ENCODE measurements at places on chromosomes 7 and 10. TPM values are rescaled to one million over a fixed set of nuclear protein-coding genes. Genes with fewer than 3 reads are reported as not detected.

DNA sequence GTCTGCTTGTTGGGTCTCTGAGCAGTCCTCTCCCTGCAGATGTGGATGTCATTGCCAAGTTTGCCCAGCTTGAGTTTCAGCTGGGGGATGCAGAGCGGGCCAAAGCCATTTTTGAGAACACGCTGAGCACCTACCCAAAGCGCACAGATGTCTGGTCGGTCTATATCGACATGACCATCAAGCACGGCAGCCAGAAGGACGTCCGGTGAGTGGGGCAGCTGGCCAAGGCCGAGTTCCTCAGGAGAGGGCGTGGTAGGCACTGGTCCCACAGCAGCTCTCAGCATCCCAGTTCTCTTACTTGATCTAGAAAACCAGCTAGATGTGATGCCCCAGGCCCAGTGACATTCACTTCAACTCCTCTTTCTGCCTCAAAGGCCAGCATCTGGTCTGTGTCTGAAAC, 7.7 kb downstream of the CALHM2 start:
- no peak for DNase-seq

- no peak for DNase-seq
Observed at GRCh38 chr10:89250865-89251408, 638 bp downstream of the LIPA start.

DNA sequence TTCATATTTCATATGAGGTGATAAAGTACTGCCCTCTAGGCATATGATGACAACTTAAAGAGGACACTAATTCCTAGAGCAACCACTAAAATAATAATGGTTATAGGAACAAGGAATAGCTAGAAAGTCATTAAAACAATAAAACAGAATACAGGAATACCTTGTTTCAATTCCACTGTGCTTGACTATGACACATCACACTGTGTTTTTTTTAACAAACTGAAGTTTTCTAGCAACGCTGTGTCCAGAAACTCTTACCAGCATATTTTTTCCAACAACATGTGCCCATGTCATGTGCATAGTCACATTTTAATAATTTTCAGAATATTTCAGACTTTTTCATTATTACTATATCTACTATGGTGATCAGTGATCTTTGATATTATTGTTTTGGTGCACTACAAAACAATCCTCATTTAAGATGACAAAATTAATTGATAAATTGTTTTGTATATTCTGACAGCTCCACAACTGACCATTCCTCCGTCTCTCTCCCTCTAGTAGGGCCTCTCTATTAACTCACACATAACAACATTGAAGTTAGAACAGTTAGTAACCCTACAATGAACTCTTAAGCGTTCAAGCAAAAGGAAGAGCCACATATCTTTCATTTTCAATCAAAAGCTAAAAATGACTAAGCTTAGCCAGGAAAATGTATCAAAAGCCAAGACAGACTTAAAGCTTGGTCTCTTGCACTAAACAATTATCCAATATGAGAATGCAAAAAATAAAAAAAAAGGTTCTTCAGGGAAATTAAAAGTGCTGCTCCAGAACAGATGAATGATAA, 85.8 kb downstream of the SNX13 start:
- no peak for DNase-seq

- DNase-seq: no peak
Observed at GRCh38 chr10:74013004-74013403, 15.1 kb downstream of the VCL start.

DNA sequence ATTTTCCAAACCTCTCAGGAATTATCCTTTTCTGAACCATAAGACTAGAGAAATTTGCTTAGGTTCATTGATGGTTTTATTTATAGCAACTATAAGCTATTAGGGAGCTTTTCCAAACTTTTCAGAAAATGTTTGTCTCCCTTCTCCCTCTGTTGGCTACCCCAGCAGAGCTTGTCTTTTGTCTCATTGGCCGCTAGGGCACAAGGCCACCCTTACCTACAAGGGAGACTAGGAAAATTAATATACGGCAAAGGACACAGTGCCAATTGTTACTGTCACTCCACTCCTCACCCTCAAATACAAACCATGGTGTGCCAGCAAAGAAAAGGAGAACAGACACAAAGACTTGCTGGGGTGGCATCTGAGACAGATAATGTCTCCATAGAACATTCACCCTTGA, 471.4 kb downstream of the XPNPEP1 start:
- DNase-seq: no peak

DNA sequence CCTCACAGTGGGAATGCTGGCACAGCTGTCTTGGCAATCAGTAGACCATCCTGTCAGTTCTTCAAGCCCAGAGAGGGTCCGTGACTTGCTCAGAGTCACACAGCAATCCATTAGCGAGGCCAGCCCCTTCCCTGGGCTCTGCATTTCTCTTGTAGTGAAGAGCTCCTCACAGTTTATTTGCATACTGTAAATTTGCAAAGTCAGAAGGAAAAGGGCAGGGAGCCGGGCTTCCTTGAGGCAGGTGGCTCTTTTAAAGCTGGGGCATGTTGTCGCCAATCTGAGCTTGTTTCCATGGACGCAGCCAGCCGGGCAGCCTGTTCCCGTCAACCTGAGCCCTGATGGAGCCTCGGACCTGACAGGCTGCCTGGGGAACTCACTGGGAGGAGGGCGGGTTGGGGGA, 123.4 kb downstream of the CUX1 start:
- DNase-seq: no peak

DNA sequence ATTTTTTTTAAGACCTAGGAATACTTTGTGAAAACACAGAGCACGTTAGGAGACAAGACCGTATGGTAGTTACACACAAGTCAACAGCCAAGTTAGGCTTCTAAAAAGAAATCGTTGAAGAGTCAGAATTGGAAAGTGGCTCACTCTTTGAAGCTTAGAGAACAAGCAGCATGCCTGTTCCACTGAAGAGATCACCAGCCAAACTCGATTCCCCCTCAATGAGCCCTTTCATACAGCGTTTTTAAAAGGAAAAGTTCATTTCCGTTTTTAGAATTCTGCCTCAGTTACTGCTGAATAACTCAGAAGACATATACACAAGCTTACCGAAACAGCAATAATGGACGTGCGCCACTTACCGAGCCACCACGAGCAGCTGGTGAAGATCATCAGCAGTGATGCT, 41.0 kb downstream of the MCMBP start:
- no peak for DNase-seq

DNA sequence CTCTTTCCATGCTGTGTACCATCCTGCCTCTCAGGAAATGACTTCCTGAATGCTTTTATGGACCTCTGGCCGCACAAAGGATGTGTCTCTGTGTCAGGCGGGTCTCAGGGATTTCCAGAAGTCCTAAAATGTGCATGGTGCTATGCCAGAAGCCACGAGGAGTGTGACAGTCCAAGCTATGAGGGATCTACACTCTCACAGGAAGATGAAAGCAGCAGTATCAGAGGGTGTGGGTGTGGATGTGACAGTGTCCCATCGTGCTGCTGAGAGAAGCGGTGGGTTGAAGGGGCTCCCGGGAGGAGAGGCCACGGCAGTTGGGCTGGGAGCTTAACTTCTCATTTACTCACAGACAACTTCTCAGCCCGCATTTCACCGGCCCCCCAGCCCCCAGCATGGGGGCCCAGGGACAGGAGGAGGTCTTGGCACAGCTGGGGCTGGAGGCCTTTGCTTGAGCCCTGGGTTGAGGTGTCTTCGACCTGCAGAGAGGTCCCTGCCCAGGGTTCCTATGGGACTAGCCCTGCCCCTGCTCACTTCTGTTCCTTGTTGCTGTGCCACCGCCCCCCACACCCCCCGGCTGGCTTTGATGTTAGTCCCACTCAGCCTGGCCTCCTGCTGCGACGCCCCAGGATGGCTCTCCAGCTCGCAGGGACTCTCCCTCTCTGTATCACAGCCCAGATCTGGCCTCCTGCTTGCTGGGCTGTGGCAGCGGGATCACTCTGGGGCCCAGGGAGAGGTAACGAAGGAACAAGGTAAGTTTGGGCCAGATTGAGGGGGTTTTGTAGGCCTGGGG, 30.8 kb upstream of the EMX2 start:
- no peak for DNase-seq

- no peak for DNase-seq
Observed at GRCh38 chr7:112757337-112757736, 32.9 kb downstream of the TMEM168 start.

DNA sequence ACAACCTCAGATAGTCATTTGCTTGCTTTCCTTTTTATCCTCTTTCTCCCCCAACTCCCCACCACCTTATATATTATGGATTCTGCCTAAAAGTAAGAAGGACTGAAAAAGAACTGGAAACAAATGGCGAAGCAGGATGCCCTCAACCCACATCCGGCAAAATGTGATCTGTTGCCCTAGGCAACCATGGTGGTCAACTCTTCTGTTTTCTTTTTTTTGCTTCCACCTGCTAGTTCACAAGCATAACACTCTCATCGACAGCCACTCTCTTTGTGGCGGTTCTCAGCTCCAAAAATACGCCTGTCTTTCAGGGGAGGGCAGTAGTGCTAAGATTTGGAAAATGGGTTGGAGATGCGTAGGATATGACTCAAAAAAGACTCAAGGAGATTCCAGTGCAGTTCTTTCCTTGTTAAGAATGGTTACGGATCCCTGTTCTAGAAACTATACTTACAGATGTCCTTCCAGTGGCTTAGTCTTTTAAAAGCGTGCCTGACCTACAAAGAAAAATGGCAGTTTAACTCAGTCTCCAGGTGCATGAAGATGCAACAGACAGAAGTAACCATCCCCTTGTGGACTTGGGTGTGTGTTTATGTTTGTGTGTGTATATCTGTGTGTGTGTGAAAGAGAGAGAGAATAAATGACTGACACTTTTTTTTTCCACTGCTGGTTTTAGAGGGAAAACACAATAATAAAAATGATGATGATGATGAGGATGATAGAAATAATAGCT, 10.7 kb downstream of the APBB1IP start:
- DNase-seq: no peak

Gene GIMAP8
- 25.3 TPM for polyA plus RNA-seq

Gene LRRC61
- polyA plus RNA-seq: 15.0 TPM
